ENCODE measurements at places on chromosomes 11 and 22.

GRCh38 chr22:16914006-16914405 is 88.8 kb upstream of the XKR3 start:
- DNase-seq: no peak

- no peak for DNase-seq
Observed at GRCh38 chr22:31431950-31432349, 32.5 kb downstream of the DRG1 start.

DNA sequence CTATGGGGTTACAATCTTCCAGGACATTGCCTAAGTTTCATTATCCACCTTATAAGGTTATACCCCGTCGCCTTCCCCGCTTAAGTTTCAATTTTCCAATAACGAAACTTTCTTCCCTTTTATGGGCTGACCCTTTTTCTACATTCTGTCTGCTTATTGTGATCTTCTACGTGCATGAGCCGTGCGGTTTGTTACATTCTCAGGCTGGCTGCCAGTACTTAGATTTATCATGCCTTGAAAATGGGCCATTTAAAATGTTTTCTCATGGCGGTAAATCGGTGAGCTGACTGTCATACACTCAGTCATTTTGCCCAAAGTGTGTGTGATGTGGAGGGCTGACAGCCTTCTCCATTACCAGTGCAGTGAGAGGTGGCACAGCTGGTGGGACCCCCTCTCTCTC is 23.3 kb downstream of the DGCR6L start:
- no peak for DNase-seq

- DNase-seq: no peak
Observed at GRCh38 chr22:44894321-44894720, 115.5 kb downstream of the PHF21B start.

DNA sequence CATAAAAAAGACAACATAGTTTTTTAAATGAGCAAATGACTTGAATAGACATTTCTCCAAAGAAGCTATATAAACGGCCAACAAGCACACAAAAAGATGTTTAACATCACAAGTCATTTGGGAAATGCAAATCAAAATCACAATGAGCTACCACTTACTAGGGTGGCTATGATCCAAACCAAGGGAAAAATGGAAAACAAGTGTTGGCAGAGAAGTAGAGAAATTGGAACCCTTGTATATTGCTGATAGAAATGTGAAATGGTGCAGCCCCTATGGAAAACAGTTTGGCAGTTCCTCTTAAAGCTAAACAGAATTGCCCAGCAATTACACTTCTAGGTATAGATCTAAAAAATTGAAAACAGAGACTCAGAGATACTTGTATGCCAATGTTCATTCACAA is 29.0 kb downstream of the PAMR1 start:
- DNase-seq: no peak

GRCh38 chr22:28560046-28560742 is 119.4 kb downstream of the TTC28 start:
- no peak for DNase-seq

DNA sequence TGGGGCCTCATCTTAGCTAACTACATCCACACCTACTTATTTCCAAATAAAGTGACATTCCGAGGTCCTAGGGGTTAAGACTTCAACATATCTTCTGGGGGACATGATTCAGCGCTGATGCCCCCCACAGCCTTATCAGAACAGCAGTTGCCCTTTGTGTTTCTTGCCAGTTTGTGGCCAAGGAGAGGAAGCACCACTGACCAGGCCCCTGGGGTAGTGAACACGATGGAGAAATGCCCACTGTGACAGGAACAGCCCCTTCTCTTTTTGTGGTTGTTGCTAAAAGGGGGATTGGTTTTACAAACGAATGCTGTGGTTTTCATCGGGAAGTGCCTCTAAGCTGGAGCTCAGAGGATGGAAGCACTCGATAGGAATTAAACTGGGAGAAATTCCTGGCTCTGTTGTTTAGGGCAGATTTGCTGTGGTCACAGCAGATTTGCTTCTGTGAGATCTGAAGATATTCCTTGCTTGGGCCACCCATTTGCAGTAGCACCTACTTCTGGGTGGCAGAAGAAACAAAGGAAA is 88.8 kb downstream of the ABTB2 start:
- no peak for DNase-seq

DNA sequence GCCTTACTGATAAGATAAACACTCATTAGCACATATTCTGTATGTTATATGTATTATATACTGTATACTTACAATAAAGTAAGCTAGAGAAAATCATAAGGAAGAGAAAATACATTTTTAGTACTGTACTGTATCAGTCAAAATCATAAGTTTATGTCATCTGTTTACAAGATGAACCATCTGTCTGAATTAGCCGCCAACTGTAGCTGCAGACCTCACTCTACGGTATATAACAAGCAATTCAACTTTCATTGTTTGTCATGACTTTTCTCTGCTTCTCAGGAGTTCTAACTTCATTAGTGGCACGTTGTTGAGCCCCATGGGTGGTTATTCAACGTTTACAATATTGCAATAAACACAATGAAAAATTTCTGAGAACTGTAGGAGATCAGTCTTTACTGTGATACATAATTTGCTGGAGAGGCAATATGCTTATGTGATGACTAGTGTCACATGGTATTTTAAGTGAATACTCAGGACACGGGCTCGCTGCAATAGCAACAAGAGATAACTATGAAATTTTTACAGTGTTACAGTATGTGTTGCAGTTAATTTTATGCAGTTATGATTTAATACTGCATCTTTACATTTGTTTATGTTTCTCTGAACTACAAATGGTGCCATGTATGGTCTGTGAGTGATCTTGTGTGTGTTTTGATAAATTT is 132.2 kb upstream of the CTSC start:
- DNase-seq: no peak

GRCh38 chr22:30250661-30251267 is 4.2 kb upstream of the LIF start:
- no peak for DNase-seq

GRCh38 chr11:125569915-125570621 is 791 bp downstream of the EI24 start:
- DNase-seq: no peak

GRCh38 chr22:30824096-30824495 is 129.4 kb downstream of the OSBP2 start:
- no peak for DNase-seq

- no peak for DNase-seq
Observed at GRCh38 chr22:37716708-37717107, 19.9 kb downstream of the TRIOBP start.

GRCh38 chr11:76591416-76591815 is 79.1 kb downstream of the LRRC32 start:
- no peak for DNase-seq

GRCh38 chr11:43130616-43131015 is 181.2 kb upstream of the API5 start:
- no peak for DNase-seq

DNA sequence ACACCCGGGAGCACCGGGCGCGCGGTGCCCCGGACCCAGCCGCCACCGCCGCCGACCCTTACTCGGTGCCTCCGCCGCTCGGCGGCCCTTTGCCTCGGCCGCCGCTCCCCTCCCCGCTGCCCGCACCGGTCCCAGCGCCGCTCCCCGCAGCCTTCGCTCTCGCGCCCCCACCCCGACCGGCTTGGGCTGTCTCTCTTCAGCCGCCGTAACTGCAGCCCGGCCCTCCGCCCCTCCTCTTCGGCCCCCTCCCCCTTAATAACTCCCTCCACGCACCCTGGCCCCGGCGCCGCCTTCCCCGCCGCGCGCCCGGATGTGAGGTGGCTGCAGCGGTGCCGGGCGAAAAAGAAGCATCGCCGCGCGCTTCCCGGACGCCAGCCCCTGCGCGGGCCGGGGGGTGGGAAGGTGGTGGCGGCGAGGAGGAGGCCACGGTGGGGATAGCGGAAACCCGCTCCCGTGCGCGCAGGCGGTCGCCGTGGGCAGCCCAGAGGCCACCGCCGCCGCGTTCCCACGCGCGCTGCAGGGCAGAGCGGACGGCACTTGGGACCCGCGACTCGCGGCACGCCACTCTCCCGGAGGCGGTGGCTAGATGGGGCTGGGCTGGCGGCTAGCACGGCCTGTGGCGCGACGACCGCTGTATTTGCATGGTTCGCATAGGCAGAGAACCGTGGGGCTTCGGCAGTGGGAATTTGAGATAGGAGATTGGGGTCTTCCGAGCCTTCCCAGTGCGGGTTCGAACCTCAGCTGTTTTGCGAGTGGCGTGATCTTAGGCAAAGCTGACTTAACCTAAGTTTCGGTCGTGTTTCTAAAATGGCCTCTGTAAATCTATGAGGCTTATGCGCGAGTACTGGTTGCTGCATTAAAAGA is at the start of gene EIF4ENIF1:
TSS of gene EIF4ENIF1 (minus strand) at position 211 of the 864 bp plus-strand sequence. CDS start 1,124 bp downstream, outside the sequence.
- peak; percentile 11 for DNase-seq

- peak; percentile 31 for DNase-seq
Observed at GRCh38 chr11:78313181-78313795, 104.3 kb downstream of the GAB2 start.

GRCh38 chr11:78151804-78152203 is 12.4 kb upstream of the ALG8 start:
- no peak for DNase-seq

DNA sequence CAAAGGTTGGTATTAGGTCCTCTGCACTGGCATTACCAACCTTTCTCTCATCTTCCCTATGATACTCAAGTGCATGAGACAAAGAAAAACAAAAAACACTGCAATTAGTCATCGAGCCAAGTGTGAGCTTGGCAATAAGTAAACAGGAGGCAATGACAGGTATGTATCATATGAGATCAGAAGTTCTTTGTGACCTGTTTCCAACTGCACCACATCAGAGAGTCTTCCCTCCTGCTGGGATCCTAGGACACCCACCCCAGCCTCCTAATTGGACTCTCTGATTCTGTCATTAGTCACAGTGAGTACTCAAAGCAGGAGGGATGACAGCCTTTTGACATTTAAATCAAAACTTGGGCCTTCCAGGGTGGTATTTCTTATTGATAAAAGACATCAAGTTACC is 7.8 kb upstream of the JAML start:
- DNase-seq: no peak

- DNase-seq: no peak
Observed at GRCh38 chr11:126635511-126635910, 280.0 kb downstream of the ST3GAL4 start.

GRCh38 chr22:39498368-39498767 is 3.7 kb upstream of the MIEF1 start:
- DNase-seq: no peak

DNA sequence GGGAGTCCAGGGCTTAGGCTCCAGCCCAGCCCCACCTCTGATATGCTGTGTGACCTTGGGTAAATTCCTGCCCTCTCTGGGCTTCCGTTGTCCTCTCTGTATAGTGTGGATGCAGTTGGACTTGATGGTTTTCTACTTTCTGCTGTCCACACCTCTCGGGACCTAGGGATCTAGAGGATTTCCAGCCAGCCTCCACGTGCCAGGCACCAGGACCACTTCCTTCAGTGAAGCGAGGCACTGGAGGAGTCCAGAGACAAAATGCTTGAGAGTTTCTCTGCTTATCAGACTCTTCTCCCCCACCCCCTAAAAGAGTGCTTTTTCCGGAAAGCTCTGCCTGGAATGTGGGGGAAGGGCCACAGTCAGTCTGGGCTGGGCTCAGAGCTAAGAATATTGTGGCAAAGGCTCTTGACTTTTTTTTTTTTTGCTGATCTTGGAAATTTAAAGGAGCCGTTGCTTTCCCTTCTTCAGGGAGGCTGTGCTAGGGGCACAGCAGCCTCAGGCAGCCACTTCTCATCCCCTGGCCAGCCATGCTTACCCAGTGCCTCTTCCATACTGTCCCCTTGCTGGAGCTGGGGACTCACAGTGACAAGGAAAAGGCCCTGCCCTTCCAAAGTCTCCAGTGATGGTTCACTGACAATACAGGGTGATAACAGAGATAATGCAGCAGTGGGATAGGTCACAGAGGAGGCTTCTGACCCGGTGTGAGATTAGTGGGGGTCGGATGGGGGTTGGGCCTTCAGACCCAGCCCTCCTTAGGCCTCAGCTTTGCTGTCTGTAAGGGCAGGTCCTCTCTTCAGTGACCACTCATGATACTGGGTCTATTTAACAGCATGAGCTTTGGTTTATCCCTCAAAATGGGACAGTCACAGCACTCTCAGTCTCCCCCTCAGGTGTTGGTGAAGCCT is 2.9 kb upstream of the SERPINH1 start:
- no peak for DNase-seq

DNA sequence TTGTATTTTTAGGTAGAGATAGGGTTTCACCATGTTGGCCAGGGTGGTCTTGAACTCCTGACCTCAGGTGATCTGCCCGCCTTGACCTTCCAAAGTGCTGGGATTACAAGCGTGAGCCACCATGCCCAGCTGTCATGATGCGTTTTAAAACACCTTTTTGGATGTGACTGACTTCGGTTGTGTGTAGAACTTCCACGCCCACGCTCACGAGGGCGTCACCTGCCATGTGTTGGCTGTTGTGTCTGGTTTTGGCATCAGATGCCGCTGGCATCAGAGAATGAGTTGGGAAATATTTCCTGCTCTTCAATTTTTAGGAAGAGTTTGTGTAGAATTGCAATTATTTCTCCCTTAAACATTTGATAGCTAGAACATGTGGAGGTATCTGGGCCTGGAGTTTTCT is 109.1 kb downstream of the KCNQ1 start:
- DNase-seq: no peak

- no peak for DNase-seq
Observed at GRCh38 chr11:57360991-57361390, 20.0 kb downstream of the PRG3 start.

DNA sequence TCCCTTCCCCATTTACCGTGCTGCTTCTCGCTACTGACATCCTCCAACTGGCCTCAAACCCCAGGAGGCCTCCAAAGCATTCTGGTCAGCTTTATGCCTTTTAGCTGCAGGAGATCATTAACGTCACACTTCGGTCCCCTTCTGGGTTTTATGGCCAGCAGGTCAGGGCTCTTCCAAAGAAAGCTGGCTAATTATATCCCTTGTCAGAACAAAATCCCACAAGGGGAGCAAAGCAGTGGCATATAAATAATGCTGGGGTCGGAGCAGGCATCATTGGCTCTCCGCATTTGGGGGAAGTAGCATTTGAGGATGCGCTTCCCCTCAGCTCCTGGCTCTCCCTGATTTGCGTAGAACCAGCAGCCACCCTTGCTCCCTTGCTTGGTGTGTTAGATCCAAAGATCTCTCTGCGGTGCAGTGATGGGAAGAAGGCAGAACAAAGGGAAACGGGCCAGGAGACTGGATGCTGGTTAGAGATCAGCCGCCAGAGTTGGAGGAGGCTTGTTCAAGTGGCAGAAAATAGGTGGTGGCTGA is 117.4 kb downstream of the DBX1 start:
- no peak for DNase-seq

- DNase-seq: no peak
Observed at GRCh38 chr22:47452184-47452583, 689.7 kb downstream of the TBC1D22A start.

- DNase-seq: no peak
Observed at GRCh38 chr11:100776212-100776896, 89.3 kb downstream of the ARHGAP42 start.

- DNase-seq: no peak
Observed at GRCh38 chr11:125348674-125349309, 147.3 kb downstream of the FEZ1 start.

All from HFF-Myc (cell line).